ENCODE measurements at places on chromosomes 4 and X. TPM values are rescaled to one million over a fixed set of nuclear protein-coding genes. Genes with fewer than 3 reads are reported as not detected.

XAGE1B gene
- polyA plus RNA-seq: not detected

CPE gene
- polyA plus RNA-seq: 25.7 TPM

AVPR2 gene
- 8.9 TPM for polyA plus RNA-seq

SPACA5 gene
- not detected for polyA plus RNA-seq

RASL11B gene
- polyA plus RNA-seq: 5.0 TPM

HTN3 gene
- polyA plus RNA-seq: not detected

OTC gene
- not detected for polyA plus RNA-seq

TLR7 gene
- polyA plus RNA-seq: 0.07 TPM

C4orf33 gene
- 7.5 TPM for polyA plus RNA-seq

PWWP3B gene
- 0.96 TPM for polyA plus RNA-seq

BTK gene
- polyA plus RNA-seq: 1.2 TPM

ADD1 gene
- polyA plus RNA-seq: 163 TPM

NOP14 gene
- polyA plus RNA-seq: 12.5 TPM

PRDX4 gene
- polyA plus RNA-seq: 134 TPM

VCX3B gene
- not detected for polyA plus RNA-seq

USP17L18 gene
- not detected for polyA plus RNA-seq

NHS gene
- 0.95 TPM for polyA plus RNA-seq

SASH3 gene
- 0.88 TPM for polyA plus RNA-seq

FGG gene
- polyA plus RNA-seq: not detected

EMCN gene
- polyA plus RNA-seq: 14.8 TPM

CWH43 gene
- not detected for polyA plus RNA-seq

Measured in heart right ventricle (tissue), 16 donors.